DMS53 (cell line): ENCODE measurements at places on chromosomes 16 and 17.

GRCh38 chr16:53091466-53092211, 36.8 kb downstream of the CHD9 start:
- DNase-seq, result no peak

GRCh38 chr17:28327031-28327607, 8.1 kb downstream of the TMEM97 start:
- DNase-seq, result peak; percentile 53

GRCh38 chr16:77133706-77134105, 57.3 kb upstream of the MON1B start:
- DNase-seq, result no peak

- DNase-seq, result peak; percentile 88
Measured at GRCh38 chr16:47018223-47018891, 44.9 kb upstream of the DNAJA2 start.
